A549 (cell line): ENCODE measurements at places on chromosomes 1 and 21. TPM values are rescaled to one million over a fixed set of nuclear protein-coding genes. Genes with fewer than 3 reads are reported as not detected.
A peak's percentile ranks its signal among the peaks of the same experiment; 100 is the strongest.

- DNase-seq = no peak
Observed at GRCh38 chr1:201326710-201327109, 43.4 kb downstream of the PKP1 start.

DNA sequence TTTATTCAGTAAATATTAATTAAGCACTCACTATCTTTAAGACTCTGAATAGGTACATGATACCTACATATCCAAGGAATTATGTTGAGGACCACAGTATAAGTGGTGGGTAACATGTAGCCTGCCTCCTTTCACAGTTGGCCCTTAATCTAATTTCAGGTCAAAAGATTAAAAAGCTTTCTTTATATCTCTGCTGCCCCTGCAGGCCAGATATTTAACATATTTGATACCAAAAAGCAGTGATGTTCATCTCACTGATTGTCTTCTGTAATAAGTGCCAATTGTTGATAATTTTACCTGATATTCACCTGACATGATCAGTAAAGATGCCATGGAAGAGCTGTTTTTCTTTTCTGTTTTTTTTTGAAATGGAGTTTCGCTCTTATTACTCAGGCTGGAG is 36.5 kb downstream of the RLF start:
- peak; percentile 3 for DNase-seq

- DNase-seq = no peak
Observed at GRCh38 chr1:115312742-115313141, 25.3 kb downstream of the NGF start.

DNA sequence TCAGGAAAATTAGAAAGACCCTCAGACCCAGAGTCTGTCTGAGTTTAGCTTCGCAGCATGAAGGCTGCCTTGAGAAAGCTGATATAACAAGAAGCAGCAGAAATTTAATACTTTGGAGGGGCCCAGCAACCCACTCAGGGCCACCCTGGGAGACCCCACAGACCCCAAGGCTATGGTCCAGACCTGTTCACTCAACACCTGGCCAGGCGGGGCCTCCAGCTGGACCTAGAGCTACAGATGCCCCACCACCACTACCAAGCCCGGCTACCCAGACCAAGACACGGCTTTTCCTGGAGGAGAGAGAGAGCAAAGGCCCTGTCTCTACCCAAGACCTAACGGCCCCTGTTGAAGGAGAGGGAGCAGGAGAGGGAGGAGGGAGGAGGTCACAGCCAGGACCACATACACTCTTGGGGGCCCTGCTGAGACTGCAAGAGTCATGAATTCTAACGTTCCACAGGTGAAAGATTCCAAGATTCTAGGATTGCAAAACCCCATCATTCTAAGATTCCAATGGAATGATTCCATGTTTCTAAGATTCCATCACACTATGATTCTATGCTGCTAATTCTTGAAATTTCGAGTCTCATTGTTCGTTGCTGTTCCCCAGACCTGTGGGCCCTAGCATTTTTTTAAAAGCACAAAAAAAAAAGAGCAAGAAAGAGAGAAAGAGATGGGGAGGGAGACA is 53.2 kb downstream of the LACTBL1 start:
- no peak for DNase-seq

ERICH3 gene
- polyA plus RNA-seq = not detected in 3 replicates
